Activated T-helper 2 cell treated with anti-CD3 and anti-CD28 coated beads, Interferon-gamma antibody, Interleukin-2, Interleukin-4, amounts not matched to agents 10 μg/mL and 5 μg/mL and 100 μg/mL, durations not matched to agents 14 hours and 24 hours and 36 hours (primary cell): ENCODE measurements at places on chromosomes 5 and 9. TPM values are rescaled to one million over a fixed set of nuclear protein-coding genes. Genes with fewer than 3 reads are reported as not detected.

DNA sequence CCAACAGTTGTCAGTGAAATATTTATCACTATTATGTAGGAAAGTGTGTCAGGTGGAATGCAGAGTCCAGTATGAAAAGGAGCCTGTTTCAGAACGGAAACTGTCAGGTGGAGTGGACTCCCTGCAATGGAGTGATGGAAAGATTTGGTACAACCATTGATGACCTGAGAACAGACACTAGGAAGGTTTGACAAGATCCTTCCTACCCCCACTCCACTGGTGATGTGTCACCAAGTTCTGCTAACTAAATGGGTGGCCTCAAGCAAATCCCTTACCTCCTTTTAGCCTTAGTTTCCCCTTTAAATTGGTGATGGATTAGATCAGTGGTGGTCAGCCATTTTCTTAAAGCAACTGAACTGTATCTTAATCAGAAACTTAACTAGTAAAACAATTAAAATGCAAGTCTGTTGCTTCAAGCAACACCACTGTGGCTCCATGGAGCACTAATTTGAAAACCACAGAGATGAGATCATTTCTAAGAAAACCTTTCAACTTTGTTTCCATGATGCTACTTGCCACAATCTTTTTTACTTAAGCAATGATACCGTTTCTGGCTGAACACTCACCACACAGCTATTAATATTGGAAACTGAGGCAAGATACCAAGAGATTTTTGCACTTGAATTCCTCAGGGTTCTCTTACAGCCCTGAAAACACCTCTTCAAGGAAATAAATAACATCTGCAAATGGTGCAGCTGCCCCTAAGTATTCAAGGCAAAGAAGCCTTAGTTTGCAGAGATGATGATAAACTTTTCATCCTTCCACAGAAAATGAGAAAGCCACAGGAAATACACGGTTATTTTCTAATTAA is 140.6 kb downstream of the ERCC6L2 start:
- peak; percentile 48 for DNase-seq

Gene GABRP
- total RNA-seq = not detected in 2 replicates

Gene LHX3
- total RNA-seq = not detected in 2 replicates

Gene SPATA31A7
- not detected in 2 replicates for total RNA-seq

Gene CRHBP
- total RNA-seq = 0.09 TPM in 1 of 2 replicates, not detected in the other

Gene S100Z
- 0.99 and 1.1 TPM in 2 replicates for total RNA-seq

- DNase-seq = no peak
These were observed 41.1 kb downstream of the LAMC3 start for GRCh38 chr9:131049829-131050715.

DNA sequence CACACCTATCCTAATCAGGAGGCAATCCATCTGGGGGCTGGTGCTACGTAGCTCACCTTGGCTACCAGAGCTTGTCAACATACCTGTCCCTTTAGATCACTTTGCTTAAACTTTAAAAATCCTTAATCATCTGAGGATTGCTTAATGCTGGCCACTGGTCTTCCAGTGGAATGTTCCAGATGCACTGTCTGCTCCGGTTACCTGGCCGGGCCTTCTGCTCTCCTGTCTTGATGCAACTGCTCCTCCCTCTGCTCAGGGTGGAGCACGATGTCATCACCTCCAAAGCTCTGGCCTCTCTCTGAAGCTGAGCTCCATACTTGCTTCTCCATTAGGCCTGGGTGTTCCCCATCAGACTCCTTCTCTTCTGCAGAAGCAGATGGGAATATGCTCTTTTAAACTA is 106.5 kb upstream of the OTULINL start:
- DNase-seq = no peak
